ENCODE measurements at places on chromosomes 6 and 20.

GRCh38 chr6:67265996-67266921 is 1368.8 kb upstream of the ADGRB3 start:
- DNase-seq = peak; percentile 88

DNA sequence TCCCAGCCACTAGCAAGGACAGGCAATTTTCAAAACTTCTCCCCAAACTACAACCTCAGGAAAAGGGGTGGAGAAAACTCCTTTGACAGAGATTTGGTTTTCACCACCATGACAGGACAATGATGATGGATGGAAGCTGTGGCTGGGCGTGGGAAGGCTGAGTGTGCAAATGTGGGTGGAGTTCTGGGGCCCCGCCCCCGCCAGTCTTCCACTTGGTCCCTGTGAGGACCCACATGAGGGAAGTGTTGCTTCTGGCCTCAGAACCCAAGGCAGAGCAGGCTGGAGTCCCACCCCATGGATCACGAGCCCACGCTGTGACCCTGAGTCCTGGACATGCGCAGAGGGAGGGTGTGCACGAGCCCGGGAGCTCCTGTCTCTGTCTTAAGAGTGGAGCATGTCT is 21.5 kb upstream of the MRGBP start:
- DNase-seq = peak; percentile 78

DNA sequence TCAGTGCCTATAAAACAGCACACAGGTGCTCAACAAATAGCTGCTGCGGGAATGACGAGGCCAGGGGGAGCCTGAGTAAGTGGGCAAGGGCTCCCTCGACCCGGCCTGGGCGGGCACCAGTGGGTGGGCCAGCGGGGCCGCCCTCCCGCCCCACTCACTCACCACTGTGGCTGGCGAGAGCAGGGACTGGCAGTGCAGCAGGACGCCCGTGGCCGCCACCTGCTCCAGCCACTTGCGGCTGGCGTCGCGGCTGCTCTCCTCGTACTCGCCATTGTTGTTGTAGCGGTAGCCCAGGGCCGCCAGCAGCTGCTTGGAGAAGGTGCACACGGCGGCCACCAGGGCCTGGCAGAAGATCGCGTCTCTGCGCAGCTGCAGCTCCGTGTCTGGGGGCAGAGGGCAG is 191.5 kb downstream of the PREX1 start:
- DNase-seq = no peak

DNA sequence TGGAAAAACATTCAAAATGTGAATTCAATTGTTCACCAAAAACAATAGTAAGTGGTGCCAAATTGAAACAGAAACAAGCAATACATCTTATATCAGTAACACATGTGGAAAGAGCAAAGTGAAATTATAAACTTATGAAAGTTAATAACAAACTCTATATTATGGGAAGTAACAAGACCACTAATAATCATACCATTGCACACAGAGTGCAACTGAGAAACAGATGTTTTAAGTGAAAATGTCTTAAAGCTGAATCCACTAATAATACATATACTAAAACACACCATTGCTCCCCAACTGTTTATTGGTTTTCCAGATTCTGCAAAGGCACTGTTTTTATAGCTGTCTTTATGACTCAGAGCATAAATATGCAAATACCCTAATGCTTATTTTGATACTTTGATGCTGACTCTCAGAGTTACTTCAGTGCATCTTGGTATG is 292.3 kb downstream of the RFPL4B start:
- DNase-seq = no peak

GRCh38 chr6:5278047-5278446 is 16.7 kb downstream of the FARS2 start:
- no peak for DNase-seq
